ENCODE measurements at places on chromosomes 2 and 18.

GRCh38 chr2:7962161-7962560, 719.7 kb upstream of the ID2 start:
- DNase-seq = no peak

DNA sequence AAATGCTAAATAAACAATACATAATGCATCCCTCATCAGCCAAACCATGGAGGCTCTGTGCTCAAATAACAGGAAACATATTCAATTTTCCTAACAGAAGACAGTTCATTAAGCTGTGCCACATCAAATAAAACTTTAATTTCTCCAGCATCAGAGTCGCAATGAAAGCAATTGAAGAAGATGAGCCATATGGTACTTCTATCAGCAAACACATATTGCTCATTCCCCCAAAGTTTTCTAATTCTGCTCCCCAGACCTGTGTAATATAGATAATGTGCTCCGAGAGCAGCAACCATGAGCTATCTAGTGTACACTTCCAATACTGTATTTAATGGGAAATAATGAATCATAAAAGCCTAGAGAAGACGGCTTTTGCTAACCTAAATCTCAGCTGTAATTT, 263.2 kb downstream of the MEIS1 start:
- no peak for DNase-seq

DNA sequence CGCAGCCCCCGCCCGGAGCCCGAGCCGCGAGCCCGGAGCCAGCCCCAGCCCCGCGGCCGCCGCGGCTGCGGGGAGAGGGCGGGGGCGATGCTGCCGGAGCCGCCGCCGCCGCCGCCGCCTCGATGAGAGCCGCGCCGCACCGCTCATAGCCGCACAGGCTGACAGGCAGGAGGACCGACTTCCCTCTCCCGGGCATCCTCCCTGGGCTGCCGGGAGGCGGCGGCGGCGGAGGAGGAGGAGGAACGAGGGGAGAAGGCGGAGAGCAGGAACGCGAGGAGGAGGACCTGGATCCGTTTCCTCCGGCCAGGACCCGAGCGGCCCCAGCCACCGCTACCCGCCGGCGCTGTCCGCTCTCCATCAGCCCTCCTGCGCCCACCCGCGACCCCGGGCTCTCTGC, 370 bp downstream of the KLHL29 start:
- DNase-seq = no peak

DNA sequence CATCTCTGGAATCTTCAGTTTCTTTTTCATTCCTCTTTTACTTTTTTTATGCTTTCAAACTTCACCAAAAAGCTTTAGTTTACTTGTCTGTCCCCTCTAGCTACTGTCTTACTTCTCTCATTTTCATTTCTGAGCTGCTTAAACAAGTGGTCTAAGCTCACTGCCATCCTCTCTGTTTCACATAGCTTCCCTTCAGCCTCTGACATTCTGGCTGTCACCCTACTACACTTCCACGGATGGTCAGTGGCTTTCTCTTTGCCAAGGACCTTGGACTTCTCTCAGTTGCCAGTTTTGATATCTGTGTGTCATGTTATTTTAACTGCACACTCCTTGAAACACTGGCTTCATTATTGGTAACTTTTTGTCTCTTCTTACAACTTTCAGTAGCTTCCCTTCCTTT, 176.1 kb downstream of the IKZF2 start:
- no peak for DNase-seq

DNA sequence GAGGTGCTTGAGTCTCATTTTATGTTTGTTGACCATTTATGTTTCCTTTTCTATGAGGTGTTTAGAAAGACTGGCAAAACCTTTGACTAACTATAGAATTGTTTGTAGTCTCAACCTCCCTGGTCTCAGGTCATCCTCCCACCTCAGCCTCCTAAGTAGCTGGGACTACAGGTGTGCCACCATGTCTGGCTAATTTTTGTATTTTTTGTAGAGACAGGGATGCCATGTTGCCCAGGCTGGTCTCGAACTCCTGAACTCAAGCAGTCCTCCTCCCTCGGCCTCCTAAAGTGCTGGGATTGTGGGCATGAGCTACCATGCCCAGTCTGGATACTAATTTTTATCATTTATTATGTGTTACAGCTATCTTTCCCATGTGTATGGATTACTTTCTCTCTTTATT, 67.8 kb downstream of the EML4 start:
- no peak for DNase-seq

DNA sequence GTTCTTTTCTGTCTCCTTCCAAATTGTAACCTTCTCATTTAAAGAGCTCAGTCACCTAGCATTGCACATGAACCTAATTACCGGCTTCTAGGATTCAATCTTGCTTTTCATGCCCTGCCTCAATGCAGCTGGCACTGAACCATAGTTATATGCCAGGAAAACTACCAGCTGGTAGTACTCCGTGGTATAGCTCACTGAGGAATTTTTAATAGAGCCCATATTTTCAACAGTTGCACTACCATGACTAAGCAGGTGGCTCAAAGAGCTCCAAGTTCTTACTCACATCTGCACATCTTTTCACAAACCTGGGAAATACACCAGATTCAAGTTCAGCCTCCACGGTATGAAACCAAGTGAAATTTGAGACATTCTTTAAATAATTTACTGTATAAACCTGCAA, 363.5 kb downstream of the GRB14 start:
- no peak for DNase-seq

DNA sequence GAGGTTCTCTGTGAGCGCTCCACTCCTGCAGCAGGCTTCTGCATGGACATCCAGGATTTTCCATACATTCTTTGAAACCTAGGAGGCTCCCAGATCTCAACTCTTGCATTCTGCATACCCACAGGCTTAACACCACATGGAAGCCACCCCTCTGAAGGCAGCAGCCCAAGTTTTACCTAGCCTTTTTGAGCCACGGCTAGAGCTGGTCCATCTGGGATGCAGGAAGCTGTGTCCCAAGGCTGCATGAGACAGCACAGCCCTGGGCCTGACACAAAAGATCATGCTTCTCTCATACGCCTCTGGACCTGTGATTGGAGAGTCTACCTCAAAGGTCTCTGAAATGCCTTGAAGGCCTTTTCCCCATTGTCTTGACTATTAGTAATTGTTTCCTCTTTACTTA, 53.6 kb upstream of the RPRM start:
- DNase-seq = no peak

GRCh38 chr2:6068429-6068828, 376.2 kb downstream of the SOX11 start:
- DNase-seq = no peak

DNA sequence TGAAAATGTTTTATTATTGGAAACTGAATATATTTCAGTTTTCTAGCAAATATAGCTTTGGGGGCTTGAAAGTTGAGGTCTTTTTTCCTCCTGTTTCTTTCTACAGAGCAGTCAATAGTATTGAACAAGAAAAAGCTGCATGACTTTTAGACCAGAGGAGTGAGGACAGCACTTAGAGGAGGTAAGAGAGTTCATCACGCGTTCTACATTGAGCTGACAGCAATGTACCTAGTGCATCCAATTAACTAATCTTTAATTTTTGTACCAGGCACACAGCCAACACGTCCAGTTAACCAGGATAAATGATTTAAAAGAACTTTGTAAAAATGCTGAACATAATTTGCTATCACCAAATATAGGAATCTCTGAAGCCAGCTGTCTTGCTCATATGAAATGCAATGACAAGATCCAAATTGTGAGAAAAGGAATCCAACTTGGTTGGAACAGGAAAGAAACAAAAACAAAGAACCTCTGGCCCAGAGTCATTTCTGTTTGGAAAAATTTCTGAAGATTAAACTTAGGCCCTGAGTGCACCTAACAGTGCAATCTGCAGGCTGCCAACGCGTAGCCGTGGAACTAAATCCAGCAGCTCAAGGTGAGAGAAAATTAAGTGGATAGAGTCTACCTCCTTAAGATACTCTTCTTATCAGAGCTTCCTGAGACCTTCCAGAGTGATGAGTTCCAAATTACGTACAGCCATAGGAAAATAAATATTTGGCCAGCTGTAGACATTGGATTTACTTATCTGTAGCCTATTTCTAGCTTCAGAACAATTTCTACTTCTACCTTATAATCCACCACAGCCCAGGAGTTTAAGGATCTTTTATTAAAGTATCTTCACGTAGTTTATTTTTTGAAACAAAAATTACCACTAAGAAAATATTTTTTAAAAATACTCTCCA, 20.6 kb upstream of the SPTBN1 start:
- no peak for DNase-seq

- no peak for DNase-seq
These were observed 15.4 kb upstream of the ROCK2 start for GRCh38 chr2:11359865-11360264.

DNA sequence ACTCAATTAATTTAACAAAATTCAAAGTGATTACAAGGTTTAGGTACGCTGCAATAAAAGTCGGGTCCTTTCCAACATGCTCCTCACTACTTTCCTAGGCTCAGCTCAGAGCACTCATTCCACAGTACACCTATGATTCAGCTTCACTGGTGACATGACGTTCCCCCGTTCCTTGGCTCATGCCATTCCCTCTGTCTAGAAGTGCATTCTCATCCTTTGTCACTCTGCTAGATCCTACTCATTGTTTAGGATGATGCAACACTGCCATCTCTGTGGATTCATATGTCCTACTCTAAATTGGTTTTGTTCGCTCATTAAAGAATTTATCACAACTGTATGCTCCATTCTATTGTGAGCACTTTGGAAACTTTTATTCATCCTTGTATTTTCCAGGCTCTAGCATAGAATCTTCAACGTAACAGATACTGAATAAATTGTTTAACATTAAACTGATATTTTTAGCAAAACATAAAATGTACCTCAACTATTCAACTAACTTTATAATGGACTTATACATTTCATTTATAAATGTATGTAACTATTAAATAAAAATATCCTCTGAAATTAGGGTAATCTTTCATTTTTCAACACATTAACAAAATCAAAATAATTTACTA, 78.6 kb downstream of the FAM228A start:
- no peak for DNase-seq

DNA sequence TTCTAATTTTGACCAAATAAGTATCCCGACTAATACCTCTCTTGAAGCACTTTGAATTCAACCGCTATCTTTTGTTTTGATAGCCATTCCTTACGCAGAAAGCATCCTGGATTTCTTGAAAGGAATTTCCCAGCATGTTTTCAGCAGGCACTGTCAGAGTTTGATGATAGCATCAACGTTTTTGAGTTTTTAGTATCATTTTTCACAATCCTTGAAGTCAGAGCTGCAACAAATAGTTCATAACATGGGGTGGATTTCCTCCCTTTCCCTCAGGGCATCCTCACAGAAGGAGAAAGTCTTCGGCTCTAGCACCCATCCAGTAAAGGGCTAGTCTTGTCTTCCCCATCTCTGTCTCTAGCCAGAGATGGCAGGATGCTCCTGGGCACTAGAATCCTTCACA, 46.2 kb downstream of the ANKRD44 start:
- no peak for DNase-seq

GRCh38 chr18:25243257-25243656, 108.7 kb downstream of the ZNF521 start:
- DNase-seq = no peak

DNA sequence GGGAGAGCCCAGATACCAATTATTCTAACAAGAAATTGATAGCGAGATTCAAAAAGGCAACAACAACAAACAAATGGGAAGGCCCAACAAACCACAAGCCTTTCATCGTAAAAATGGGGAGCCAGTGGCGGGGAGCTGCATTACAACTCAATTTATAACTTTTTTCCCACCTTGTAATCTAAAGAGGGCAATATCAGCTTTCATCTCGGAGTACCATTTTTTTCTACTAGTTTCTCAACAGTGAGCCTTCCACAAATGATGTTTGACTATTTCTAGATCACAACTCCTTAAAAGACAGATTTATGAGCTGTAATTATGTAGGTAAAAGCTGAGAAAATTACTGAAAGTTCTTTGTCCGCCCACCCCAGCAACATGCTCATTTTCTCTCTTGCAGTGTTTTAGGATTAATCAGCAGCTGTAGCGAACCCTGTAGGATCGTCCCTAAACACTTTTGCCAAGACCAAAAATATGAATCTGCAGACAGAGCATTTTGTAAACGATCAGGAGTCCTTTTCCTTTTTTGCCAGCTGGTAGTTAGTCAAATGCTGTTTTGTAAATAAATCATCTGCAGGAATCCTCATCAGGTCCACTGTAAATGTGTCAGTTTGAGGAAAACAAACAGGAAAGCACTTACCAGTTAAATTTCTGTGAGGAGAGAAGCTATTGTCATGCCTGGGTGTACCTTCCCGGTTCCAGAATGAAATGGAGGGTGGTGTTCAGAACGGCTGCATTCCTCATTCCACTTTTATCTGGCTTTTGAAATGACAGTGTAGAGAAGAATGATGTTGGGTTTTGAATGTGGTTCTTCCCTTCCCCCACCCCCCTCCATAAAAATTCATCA, 53.2 kb downstream of the EEF1B2 start:
- DNase-seq = no peak

- DNase-seq = no peak
These were observed 62.8 kb upstream of the OTOS start for GRCh38 chr2:240203031-240203787.
